ENCODE measurements at places on chromosomes 5 and 9. TPM values are rescaled to one million over a fixed set of nuclear protein-coding genes. Genes with fewer than 3 reads are reported as not detected.

The QRFP gene
- not detected for total RNA-seq

The SCGB3A2 gene
- not detected for total RNA-seq

GRCh38 chr5:59617186-59617771 is 276.2 kb downstream of the PDE4D start:
- DNase-seq: no peak

DNA sequence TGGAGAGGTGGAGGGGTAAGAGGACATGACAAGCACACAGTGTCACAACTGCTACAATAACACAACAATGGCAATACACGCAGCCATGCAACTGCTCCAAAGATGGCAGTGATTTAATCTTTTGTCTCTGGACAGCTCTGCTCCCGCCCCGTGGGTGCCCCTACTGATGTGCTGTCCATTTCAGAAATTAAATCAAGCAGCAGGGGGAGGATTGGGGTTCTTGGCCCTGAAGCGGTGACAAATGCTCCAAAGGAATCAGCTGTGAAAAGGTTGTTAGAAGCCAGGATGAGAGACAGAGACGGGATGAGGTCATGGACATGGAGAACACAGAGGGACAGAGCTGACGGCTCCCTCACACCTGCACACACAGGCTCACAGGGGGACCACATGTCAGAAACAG is 22.6 kb downstream of the CNTFR start:
- no peak for DNase-seq

DNA sequence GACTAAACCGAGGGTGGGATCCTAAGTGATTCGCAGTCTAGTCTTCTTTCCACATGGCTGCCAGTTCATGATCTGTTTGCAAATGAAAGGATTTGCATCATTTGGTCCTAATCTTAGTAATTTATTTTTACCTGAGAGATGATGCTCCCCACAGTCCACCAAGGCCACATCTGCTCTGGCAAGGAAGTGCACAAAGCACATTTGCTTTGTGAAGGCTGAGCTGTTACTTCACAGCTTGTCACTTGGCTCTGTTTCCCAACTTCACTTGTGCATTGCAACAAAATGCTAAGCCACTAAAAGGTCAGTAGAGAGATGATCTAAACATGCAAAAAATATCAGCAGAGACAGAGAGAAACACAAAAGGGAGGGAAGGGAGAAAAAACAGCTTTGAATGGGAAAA is 128.5 kb upstream of the VLDLR start:
- DNase-seq: peak; percentile 88

- no peak for DNase-seq
Observed at GRCh38 chr5:55218967-55219366, 8.1 kb downstream of the MCIDAS start.

DNA sequence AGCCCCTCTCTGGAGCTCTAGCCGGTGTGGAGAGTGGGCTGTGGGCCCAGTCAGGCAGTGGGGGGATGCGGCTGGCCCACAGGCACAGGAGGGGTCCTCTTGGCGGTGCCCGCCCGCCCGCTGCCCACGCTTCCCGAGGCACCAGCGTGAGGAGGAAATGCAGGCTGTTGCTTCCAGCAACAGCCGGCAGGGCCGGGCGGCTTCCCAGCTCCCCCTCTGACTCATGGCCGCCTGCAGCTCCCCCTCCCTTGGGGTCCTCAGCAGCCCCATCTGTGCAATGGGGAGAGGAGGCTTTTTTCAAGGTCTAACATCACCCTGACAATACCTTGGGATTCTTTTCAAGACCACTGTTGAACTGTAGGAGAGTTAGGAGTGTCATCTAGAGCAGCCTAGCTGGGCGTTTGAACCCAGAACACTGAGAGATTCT is 10.4 kb downstream of the CXXC5 start:
- DNase-seq: no peak

DNA sequence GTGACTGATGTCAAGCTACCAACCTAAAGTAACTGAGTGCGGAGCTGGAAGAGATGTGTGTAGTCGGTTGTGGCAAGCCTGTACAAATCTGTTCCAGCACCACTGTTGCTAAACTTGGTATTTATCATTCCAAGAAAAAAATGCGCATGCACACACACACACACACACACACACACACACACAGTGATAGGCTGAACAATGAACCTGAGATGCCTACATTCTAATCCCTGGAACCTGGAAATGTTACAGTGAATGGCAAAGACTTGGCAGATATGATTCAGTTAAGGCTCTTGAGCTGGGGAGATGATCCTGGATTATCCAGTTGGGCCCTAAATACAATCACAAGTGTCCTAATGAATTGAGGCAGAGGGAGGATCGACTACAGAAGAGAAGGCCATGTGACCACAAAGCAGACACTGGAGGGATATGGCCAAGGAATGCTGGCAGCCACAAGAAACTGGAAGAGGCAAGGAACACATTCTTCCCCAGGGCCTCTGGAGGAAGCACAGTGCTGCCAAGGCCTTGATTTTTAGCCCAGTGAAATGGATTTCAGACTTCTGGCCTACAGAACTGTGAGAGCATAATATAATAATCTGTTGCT is 49.7 kb upstream of the LHFPL2 start:
- no peak for DNase-seq

DNA sequence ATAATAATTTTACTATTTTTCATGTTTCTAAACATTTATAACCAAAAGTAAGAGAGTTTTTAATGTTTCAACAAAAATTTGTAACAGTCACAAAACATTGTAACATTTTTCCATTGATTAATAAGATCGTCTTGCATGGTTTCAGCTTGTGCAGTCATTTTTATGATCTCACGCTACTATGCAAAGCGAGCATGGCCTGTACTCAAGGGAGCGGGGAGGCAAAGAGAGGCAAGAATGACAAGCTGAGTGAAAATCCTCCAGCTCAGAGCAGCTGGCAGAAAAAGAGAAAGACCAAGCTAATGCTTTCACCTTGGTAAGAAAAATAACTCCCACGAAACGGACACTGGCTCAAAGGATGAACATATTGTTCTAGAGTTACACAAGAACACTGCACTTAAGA is 90.0 kb upstream of the SV2C start:
- no peak for DNase-seq

DNA sequence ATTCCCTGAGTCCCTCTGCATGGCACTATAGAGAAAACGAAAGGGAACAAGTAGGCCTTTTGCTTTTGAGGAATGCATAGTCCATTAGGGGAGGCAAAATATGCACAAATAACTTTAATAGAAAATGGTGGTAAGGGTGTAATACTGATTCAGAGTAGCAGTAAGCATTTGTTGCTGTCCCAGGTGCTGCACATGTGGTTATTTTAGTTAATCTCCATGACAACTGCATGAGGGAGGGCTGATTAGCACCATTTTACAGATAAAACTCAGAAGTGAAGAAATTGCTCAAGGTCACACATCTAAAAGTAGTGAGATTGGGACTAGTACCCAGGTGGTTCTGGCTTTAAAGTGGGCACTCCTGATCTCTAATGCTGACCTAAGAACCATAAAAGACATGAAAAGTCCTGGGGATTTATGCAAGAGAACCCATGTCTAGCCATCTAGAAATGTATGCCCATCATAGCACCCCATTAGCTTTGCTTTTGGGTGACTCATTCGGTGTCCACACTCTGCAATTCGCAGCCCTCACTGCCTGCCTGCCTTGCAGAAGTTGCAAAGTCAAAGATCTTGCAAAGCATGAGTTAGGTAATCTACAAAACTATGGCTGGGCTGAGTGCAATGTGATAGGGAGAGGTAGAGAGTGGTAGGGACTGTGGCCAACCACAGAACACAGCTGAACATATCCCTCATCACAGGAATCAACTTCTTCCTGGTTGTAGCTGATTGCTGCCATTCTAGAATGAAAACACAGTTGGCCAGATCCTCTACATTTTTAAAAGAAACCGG is 195.2 kb downstream of the PTTG1 start:
- DNase-seq: no peak

DNA sequence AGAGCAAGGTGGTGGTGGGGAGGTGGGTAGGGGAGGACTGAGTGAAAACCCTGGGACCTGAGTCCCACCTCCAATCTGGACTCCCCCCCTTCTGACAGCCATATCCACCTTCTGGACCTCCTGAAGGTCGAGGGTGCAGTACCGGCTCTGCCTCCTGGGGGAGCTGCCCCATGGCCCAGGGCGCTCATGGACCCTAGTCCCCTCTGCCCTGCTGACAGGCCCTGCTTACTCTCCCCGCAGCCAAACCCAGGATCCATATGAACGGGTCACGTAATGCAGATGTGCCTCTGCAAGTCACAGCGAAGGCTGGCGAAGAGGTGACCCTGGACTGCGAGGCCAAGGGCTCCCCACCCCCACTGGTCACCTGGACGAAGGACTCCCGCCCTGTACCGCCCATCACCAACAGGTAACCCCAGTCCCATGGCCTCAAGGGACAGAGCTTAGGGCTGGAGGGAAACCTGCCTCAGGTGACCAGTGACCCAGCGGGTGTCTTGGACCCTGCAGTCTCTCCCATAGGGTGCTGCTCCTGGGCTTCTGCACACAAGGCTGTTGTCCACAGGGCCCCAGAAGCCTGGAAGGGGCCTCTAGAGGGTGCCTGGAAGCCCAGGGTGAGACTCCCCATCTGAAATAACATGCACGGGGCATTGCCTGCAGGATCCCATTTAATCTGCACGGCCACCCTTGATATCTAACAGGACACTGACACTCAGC is 61.7 kb downstream of the HMCN2 start:
- no peak for DNase-seq

- peak; percentile 69 for DNase-seq
Observed at GRCh38 chr5:74382987-74383593, 257.4 kb downstream of the ENC1 start.

GRCh38 chr5:75672616-75673015 is 44.6 kb downstream of the POC5 start:
- DNase-seq: no peak

DNA sequence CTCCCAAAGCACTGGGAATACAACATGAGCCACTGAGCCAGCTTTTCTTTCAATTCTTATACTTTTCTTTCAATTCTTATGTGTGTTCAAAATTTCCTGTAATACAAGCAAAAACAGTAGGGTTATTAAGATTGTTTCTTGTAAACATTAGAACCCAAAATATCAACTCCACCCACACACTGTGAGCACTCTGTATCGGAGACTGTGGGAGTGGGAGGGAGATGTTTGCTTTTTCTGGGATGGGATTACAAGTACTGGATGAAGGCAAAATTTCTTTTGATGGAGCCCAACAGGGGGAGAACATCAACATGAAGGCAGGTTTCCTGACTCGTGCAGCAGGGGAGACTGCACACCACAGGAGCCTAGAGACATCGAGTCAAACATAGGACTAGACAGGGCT is 4.7 kb upstream of the CFAP90 start:
- DNase-seq: no peak

- no peak for DNase-seq
Observed at GRCh38 chr5:6286404-6286803, 91.9 kb downstream of the MED10 start.

- no peak for DNase-seq
Observed at GRCh38 chr5:28729067-28729466, 1690.7 kb upstream of the CDH9 start.

The PCDHGA8 gene
- total RNA-seq: 0.84 TPM

- DNase-seq: no peak
Observed at GRCh38 chr5:73379435-73379834, 69.1 kb downstream of the FOXD1 start.

The FAM169A gene
- total RNA-seq: 12.3 TPM

The ZNF366 gene
- 4.7 TPM for total RNA-seq

GRCh38 chr9:40913928-40914673 is 214.4 kb downstream of the FOXD4L6 start:
- DNase-seq: no peak

The HAND1 gene
- not detected for total RNA-seq

DNA sequence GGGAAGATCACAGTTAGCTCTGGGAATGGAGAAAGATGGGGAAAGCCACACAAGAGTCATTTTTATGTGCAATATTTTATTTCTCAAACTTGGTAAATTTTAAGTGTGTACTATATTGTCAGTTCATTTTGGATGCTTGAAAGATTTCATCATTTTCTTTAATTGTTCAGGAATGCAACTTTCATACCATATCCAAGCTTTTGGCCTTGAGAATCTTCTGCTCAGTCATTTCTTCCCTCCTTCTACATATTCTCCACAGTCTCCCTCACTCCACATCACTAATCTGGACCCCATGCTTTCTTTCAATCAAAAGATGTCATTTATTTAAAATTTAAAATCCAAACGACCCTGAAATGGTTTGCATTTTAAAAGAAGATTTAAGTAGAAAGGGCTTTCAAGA is 135.4 kb downstream of the FAM114A2 start:
- no peak for DNase-seq

DNA sequence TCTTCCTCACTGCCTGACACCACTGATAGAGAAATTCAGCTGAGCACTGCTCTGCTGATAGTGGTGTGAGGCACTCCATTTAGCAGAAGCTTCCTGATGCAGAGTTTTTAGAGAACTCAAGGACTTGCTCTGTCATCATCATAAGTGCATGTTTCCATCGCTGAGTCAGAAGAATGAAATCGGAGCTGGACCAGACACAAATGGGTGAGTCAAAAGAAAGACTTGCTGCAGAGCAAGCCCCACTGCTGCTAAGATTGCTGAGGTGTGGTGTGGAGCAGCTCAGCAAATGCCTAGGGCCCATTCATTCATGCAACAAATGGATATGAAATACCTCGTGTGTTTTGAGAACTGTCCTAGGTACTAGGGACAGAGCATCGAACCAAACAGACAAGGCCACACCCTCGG is 410.2 kb upstream of the SLC30A5 start:
- peak; percentile 25 for DNase-seq

DNA sequence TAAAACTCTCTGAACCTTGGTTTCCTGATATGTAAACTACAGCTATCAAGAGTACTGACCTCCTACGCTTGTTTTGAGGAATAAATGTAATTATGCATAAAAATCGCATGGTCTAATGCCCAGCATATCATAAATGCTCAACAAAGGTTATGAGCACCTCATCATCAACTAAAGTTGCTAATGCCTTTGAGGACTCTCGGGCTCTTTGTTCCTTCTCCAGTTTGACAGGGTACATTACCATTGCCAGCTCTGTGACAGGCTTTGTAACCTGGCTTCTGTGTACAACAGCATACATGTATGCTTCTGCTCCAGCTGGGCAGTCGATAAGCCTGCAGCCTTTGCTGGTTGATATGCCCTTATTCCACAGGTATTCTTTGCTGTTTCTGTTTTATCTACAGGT is 95.2 kb downstream of the C9orf152 start:
- no peak for DNase-seq

- no peak for DNase-seq
Observed at GRCh38 chr9:2180704-2181103, 165.6 kb downstream of the SMARCA2 start.

GRCh38 chr5:6419340-6419852 is 29.3 kb upstream of the UBE2QL1 start:
- no peak for DNase-seq
